Mucosa of gallbladder (tissue), 1 donor: ENCODE measurements at places on chromosomes 11 and 22. TPM values are rescaled to one million over a fixed set of nuclear protein-coding genes. Genes with fewer than 3 reads are reported as not detected.

DNA sequence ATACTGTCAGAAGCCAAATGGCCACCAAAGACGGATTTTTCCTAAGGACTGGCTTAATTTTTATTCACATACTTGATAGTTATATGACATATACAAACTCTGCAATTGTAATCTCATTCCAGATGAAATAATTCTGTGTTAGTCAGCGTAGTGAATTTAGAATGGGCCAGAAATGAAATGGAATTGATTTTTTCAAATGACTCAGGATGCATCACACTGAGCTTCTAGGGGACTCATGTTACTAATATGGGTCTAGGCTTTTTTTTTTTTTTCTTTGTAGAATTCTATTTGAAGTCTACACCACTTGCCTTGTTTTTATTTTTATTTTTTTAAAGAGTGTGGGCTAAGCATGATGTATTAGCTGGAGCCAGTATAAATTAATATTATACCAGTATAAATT is 62.7 kb downstream of the SPECC1L start:
- no peak for DNase-seq

- DNase-seq: no peak
Observed at GRCh38 chr11:17734418-17734911, at the start of gene KCNC1. Gene KCNC1, plus strand, starts transcription at chr11:17734781. Its CDS starts 1,222 bp downstream, at chr11:17736003.

- no peak for DNase-seq
Observed at GRCh38 chr22:43849731-43850130, 12.6 kb downstream of the SULT4A1 start.

- no peak for DNase-seq
Observed at GRCh38 chr22:47398921-47399790, 636.7 kb downstream of the TBC1D22A start.

The OR5F1 gene
- not detected for total RNA-seq

The PANX2 gene
- 0.95 TPM for total RNA-seq

The C22orf23 gene
- total RNA-seq: not detected

The TIMP3 gene
- 180 TPM for total RNA-seq

The TESMIN gene
- total RNA-seq: 4.9 TPM
